ENCODE measurements at places on chromosomes 7 and 10.

- DNase-seq = no peak
Measured at GRCh38 chr10:126309228-126309883, 78.9 kb downstream of the ADAM12 start.

GRCh38 chr7:234708-235553 is 42.6 kb downstream of the FAM20C start:
- DNase-seq = no peak

DNA sequence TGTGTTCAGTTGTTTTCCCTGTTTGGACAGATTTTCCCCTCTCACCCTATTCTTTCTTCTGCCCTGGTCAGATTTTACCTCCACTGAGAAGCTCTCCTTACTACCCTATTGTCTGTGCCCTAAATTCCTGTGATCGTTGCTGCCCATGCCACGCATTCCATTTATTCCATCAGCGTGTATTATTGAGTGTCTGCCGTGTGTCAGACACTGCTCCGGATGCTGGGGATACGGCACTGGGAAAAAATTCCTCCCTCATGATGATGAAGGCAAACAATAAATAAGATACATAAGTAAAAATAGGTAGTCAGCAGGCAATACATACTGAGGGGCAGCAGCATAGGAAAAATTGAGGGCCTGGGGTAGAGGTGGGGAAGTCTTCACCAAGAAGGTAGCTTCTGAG is 86.8 kb downstream of the FANK1 start:
- DNase-seq = no peak

DNA sequence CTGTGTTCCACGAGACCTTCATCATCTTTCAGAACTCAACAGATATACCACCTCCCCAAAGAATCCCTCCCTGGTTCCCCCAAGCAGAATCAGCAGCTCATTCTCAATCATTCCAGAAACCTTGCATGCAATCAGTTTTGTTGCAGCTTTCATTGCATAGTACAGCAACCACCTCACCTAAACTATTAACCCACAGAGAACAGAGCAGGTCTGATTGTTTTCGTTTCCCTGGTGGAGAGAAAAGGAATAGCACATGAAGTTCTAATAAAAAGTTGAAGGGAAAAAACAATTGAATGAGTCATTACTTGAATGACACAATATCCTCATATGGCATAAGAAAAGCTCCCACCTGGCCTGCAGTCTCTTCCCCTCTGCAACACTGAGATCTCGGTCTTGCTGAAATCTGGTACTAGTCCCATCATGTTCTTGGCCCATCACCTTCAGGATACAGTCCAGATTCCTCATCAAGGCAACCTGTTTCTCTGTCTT is 147.1 kb upstream of the GDF10 start:
- DNase-seq = peak; percentile 36

GRCh38 chr7:125568799-125569198 is 639.2 kb upstream of the POT1 start:
- peak; percentile 21 for DNase-seq

DNA sequence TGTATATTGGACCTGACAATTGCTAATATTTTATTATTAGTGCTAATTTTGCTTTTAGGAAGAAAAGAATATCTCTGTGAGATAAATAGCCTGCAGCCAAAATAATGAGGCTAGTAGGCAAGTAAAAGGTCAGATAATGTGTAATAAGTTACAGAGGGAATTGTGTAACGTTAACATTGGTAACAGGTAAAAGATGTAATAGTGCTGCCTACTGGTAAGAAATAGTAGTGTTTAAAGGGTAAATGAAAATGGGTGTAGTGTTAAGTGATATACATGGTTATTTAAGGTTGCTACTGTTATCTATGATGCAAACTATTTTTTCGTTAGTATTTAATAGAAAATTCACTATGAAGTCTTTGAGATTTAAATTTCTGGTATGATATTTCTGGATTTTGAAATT is 9.2 kb upstream of the FOXP2 start:
- DNase-seq = peak; percentile 4

DNA sequence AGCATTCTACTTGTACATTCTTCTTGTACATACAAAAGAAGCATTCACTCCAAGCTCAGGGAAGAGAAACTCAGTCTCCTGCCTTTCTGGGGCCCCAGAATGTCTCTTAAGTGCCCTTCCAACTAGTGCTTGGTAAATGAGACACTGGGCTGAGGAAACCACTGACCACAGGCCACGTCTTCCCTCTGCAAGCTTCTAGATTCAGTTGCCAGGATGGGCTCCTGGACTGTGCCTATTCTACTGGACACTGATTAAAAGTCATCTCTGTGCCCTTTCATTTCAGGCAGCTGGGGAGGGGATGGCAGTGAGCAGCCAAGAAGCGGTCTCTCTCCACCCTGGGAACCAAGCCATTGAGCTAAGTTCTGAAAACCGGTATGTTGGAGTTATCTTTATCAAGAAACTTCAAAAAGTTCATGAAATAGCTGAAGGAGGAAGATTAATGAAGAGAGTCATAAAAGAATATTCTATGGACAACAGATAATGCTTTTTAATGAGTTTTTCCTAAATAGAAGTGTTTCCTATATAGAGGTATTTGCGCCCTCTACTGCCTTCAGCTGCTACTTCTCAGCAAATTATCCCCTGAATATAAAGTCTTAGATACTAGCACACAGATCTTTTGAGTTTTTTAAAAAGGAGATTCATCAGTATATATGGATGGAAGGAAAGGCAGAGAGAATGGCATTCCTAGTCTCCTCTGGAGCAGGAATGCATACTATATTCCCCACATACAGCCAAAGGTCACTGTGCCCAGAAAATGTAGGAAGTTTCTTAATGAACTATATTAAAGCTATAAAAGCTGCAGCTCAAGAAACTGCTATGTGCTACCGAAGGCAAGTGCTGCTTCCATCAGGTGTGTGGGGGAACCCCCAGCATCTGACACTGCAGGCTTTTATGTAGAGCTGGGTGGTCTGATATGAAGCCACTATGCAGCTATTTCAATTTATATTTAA is 8.4 kb upstream of the IFIT1B start:
- DNase-seq = peak; percentile 54

- DNase-seq = no peak
Measured at GRCh38 chr7:8214244-8214824, 47.6 kb downstream of the ICA1 start.

GRCh38 chr10:58840840-58841435 is 328.3 kb downstream of the BICC1 start:
- no peak for DNase-seq

DNA sequence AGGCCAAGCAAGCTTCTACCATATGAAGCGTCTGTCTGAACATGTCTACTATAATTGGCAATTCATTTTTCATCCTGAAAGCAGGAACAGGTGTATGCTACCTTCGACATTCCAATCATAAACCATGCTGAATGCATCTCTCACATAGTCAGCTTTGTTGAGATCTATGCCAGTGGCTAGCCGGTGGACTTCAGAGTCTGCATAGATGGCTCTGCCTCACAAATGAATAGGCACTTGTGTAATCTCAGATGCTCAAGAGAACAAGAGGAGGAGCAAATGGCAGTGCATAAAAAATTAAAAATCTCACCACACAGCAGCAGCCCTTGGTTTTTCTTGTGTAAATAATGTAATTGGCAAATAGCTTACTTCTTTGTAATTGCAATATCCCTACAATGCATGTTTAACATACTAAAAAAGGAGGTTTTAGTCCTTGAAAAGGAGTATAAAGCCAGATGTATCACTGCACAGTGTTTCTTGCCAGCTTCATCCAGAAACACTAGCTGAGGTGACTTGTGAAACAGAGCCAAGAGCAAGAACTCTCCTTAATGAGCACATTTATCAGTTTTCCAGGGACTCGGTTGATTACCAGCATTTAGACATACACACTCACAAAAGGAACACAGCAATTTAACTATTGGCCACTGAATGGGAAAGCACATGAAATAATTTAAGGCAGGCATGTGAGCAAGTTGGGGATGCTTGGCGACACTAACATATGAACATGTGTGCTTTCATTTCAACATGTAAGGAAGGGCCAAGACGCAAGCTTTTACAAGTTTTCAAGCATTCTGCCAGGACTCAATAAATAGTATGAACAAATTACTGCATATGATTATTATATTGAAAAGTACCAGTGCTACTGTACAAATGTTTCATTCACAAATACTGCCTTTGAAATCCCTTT is 249.9 kb upstream of the PLXNA4 start:
- no peak for DNase-seq

DNA sequence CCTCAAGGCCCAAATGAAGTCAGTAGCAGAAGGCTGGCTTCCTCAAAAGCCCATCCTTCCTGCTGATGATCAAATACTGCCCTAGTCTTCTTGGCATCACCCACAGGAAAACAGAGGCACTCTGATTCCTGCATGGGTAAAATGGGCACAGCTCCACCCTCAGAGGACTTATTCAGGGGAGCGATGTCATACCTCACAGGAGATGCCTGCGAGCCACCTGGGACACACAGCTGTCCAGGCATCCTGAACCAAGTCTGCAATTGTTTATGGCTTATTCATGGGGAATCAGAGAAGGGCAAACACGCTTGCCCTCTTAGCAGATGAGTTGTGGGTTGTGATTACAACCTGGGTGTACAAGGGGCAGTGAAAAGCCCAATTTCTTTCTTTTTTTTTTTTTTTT is 22.0 kb upstream of the LMTK2 start:
- no peak for DNase-seq

DNA sequence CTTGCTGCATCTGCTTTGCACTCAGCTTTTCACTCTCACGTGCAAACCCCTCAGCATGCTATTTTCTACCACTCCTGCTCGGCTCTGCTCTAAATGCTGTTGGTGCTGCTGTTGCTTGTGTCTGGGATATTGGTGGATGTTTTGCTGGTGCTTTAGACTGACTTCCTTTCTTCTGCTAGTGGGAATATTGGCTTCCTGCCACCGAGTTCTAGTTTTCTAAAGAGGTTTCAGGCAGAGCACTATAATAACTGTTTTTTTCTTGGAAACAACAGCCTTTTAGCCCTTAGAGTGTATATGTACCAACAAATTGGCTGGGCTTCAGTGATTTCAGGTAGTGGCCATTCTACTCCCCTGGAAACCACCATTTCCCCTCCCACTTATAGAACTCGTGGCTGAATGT is 27.8 kb downstream of the TMEM236 start:
- peak; percentile 69 for DNase-seq

- DNase-seq = no peak
Measured at GRCh38 chr10:78286186-78286585, 252.5 kb downstream of the RPS24 start.

DNA sequence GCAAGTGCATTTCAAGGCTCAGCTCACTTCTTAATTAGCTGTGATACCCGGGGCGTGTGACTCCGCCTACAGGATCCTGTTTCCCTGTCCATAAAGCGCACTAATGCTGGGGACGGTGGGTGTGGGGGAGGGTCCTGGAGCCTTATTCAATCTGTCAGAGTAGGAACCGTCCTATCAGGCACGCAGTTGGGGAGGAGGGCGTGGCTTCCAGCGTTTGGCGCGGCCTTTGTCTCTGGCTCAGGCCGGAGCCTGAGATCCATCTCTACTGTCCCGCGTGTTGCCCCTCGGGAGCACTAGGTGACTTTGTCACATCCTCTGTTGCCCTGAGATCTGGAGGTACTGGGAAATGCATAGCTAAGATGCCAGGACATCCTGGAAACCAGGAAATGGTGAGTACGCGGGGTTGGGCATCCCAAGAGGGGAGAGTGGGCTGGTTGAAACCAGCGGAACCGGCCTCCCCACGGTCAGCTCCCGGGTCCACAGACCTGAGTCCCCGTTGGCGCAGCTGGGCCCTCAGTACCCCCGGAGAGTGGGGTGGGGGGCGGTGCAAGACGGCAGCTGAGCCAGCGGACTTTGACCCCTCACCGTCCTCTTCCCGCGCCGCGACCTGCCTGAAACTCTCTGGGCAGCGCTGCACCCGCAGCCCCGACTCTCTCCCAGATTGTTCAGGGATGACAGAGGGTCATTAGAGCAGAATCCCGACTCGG is 104.4 kb upstream of the ZNF92 start:
- peak; percentile 2 for DNase-seq

DNA sequence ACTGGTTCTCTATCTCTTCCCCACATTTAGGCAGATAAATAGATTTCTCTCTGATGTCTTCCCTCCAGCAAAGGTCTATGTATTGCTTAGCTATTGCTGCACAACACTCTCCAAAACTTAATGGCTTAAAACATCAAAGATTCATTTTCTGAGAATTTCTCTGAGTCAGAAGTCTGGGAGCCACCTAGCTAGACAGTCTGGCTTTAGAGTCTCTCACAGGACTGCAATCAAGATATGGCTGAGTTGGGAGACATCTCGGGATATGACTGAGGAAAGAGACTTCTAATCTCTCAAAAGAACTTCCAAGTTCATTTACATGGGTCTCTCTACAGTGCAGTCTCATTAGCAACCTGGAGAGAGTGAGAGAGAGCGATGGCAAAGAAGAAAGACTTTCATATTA is 553.6 kb upstream of the GHITM start:
- DNase-seq = no peak

GRCh38 chr10:62050893-62051433 is 149.5 kb downstream of the ARID5B start:
- DNase-seq = peak; percentile 94

DNA sequence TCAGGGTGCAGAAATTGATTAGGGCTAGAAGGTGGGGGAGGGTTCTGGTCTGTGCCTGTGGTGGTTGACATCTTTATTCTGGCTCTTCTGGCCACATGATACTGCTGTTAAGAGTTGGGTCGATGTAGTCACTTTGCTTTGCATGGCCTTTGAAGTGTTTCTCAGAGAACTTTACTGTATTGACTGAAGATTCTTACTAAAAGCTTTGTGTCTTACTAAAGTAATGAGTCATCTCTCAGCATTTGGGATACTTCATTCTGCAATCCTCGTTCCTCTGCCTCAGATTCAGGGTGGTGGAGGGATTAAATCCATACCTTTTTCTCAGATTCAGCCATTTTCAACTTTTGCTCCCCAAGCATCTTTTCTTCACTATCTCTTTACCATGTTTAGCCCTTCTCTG is 38.6 kb downstream of the STEAP4 start:
- DNase-seq = peak; percentile 57

- DNase-seq = no peak
Measured at GRCh38 chr10:133614830-133615580, 11.6 kb downstream of the FRG2B start.

DNA sequence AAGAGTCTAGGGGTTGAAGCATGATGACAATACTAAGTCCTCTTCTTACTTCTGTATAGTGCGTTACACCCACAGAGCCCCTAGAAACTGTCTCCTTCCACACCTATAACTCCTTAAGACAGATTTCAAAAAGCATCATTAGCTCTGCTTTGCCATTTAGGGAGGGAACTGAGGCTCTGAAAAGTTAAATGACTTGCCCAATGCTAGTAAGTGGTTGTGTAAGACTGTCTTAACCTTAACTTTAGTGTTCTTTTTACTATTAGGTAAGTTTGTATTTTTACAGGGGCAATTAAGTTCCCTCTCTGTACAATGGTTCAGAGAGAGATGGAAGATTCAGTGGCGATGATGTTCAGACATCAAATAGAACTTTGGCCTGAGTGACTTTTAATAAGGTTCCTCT is 72.7 kb upstream of the ASAH2 start:
- no peak for DNase-seq

GRCh38 chr10:107091126-107091525 is 73.4 kb downstream of the SORCS1 start:
- no peak for DNase-seq

Measured in suppressor macrophage (primary cell).